ENCODE measurements at places on chromosomes 2 and 18.

DNA sequence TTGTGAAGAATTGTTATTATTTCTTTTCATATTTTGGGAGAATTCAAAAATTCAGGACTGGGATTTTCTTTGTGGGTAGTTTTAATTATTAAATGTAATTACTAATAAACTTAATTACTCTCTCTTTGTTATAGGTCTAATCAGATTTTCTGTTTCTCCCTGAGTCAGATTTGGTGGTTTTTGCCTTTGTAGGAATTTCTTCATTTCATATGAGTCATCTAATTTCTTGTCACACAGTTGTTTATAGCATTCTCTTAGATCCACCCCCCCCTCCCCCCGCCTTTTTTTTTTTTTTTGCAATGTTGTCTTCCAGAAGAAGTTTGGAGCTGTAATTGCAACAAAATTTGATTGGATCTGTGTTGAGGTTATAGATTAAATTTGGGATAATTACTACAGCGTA lies 26.0 kb upstream of the GALR1 start:
- DNase-seq = no peak

GRCh38 chr2:106521016-106521415 lies 33.9 kb downstream of the CD8B2 start:
- no peak for DNase-seq

GRCh38 chr2:85908506-85908905 lies 19.7 kb upstream of the ST3GAL5 start:
- DNase-seq = no peak

DNA sequence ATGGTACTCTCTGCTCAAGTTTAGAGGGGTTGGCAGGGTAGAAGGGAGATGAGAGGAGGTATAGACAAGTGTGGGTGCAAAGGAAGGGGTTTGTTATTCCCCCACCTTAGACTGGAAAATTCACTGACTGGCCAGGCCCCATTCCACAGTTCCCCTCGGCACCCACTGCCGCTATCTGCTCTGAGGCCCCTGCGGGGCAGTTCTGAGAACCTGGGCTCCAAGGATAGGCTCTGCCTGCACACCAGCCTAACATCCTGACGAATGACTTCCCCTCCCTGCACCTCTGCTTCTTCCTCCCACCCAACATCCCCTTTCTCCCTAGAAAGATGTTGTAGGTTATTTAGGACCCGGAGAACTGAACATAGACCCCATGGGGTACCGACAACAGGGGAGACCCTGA lies 303.9 kb upstream of the HDAC4 start:
- no peak for DNase-seq

GRCh38 chr18:50722311-50722710 lies 97.5 kb downstream of the MRO start:
- no peak for DNase-seq

DNA sequence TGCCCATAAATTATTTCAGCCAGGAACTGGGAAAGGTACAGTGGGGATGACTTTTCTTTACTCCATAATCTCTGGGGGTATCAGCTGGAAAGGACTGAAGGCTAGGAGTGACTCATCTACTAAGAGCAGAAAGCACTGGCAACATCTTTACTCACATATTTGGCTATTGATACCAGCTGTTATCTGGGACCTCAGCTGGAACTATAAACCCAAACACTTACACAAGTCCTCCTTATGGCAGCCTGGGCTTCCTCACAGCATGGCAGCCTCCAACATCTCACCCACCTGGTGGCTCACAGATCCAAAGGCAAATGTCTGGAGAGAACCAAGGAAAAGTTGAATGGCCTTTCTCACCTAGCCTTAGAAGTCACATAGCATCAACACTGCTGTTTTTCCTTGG lies 379.0 kb upstream of the RND3 start:
- no peak for DNase-seq
